ENCODE measurements at places on chromosomes 5 and 9.

DNA sequence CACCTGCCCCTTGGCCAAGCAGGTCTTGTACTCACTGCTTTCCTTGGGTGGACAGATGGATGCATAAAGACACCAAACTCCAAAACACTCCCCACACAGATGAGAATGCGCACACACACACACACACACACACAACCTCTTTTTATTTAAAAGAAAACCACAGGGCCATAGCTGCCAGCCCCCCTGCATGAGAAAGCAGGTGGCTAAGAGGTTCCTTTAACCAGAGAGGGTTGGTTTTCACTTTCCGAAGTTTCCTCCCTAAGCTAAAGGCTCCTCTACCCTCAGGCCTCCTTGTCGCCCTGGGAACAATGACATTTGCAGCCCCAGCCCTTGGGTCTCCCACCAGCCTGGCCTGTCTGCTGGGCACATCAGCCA, 11.1 kb downstream of the NR5A1 start:
- DNase-seq: no peak

DNA sequence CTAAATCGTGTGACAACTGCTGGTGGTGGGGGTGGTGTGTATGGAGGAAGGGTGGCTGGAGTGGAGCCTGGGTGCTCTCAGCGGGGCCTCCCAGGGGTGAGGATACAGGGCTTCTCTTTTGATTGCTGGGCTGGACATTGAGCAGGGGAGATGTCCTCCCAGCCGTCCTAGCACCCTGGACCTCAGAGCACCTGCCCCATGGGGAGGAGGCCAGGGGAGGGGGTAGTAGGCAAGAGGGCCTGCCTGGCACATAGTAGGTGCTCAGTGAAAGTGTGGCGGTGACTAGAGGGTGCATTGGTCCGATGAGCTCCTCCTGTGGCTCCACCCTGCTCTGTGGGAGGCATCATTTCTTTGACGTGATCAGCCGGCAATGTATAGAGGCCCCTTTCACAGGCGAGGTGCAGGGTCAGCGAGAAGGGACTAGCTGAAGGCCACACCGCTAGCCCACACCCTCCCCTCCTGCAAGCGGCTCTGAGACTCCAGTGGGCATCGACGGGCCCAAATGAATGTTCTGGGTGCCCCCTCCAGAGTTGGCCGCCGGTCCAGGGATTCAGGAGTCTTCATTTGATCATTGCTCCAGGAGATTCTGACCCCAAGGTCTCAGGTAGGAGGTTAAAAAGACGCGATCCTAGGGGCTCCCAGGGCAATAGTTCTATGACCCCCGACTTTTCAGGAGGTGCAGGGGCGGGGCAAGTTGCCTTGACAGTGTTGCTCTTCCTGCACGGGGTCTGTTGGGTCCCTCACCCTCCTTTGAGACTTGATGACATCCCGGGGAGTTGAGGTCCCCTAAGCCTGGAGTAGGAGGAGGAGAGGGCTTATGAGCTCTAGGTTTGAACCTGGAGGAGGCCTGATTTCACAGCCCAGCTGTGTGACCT, 255.5 kb downstream of the PBX3 start:
- DNase-seq: no peak

GRCh38 chr5:50709471-50709870, 43.0 kb downstream of the PARP8 start:
- DNase-seq: no peak

GRCh38 chr9:28136113-28136512, 562.8 kb upstream of the C9orf72 start:
- DNase-seq: no peak

- no peak for DNase-seq
These were observed 165.6 kb upstream of the CCDC152 start for GRCh38 chr5:42591015-42591414.

GRCh38 chr9:128927731-128928411, 7.1 kb downstream of the PHYHD1 start:
- DNase-seq: peak; percentile 61

- DNase-seq: no peak
These were observed 572.1 kb downstream of the ACTL7B start for GRCh38 chr9:108283696-108284095.

- no peak for DNase-seq
These were observed 420.4 kb upstream of the WWC1 start for GRCh38 chr5:167871091-167871490.

DNA sequence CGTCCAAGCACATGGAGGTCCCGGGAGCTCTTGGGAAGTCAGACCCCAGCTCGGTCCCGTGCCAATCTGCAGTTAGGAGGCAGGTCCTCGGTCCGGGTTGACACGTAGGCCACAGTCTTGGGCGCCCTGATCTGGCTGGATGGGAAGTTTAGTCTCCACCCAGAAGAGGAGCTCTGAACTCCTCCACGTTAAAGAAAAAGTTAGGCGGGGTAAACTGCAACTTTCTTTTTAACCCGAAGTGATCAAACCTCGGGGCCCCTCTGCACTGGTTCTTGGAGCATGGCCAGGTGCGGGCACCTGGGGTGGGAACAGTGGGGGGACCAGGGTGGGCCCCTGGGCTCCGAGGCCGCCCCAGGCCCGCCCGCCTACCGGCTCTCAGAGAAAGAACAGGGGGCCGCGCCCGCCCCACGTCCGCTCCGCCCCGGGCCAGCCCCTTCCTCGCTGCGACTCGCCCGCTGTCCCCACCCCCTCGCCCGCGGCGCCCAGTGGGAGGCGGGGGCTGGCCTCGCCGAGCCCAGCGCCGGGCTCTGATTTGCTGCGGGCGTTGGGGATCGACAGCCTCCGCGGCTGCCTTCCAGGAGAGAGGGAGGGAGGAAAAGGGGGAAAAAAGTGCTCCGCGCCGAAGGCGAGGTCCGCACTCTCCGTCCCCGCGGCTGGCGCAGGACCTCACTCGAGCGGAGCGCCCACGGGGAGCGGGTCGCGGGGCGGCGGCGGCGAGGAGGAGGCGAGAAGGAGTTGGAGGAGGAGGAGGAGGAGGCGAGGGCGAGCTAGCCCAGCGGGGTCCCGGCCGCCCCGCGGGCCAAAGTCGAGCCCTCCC, at the start of gene COL5A1:
Gene COL5A1, plus strand, starts transcription at position 631 of the 817 bp plus-strand sequence. CDS start 385 bp downstream, outside the sequence.
- DNase-seq: peak; percentile 28

DNA sequence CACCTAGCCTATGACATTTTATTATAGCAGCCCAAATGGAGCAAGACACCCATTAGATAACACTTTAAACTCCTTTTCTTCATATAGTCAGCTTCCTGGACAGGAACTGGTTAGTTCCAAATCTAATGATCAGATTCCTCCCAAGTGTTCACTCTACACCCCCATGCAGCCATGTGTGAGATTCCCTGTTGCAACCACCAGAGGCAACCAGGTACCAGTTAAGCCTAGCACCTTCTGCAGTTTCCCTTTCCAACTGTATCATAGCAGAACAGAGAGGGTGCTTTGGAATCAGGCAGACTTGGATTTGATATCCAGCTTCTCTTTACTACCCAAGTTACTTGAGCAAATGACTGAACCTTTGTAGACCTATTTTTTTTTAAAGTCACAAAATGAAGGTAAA, 296.6 kb upstream of the PCSK5 start:
- no peak for DNase-seq

- DNase-seq: no peak
These were observed 56.1 kb downstream of the MED27 start for GRCh38 chr9:132023419-132024180.

DNA sequence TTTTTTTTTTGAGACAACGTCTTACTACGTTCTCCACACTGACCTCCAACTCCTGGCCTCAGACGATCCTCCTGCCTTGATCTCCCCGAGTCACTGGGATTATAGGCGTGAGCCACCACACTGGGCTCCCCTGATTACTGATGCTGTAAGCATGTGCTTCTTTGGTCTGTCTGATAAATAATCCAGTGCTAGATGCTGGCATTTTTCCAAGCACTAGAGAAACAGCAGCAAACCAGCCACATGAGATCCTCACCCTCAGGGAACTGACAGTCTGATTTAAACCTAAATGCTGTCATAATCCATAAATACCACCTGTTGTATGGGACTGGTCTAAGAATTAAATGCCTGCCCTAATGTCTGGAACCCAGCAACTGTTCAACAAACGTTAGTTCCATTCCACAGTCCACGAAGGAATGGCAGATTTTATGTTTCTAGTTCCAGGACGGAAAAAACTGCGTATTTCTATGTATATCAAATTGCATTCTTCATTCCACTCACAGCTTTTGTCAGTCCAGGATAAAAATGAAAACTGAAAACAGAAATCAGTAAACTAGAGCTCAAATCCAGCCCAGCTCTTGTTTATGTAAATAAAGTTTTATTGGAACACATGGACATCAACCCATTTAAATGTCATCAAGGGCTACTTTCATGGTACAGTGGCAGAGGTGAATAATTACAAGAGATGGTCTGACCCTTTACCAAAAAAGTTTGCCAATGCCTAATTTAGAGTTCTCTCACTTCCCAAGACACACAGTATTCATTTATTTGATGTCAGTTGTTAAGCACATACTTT, 20.1 kb downstream of the SLC35D2 start:
- DNase-seq: no peak

GRCh38 chr5:157519579-157520253, 55.9 kb downstream of the ADAM19 start:
- no peak for DNase-seq

DNA sequence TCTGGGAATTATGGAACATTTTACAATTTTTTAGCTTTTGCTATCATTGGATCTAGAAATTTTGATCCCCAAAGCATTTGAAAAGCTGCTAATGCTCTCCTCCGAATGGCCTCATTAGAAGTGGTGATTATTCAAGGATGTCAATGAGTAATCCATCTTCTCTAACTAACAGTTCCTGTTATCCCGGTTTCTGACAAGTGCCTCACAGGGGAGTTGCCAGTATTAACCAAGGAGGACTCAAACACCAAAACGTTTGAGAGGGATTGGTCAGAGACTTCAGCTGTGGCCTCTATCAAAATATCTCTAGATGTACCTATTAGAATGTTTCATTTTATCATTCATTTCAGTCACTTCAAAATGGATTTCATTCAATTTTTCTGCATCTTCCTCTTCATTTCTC, 208.3 kb upstream of the ITGA1 start:
- no peak for DNase-seq

DNA sequence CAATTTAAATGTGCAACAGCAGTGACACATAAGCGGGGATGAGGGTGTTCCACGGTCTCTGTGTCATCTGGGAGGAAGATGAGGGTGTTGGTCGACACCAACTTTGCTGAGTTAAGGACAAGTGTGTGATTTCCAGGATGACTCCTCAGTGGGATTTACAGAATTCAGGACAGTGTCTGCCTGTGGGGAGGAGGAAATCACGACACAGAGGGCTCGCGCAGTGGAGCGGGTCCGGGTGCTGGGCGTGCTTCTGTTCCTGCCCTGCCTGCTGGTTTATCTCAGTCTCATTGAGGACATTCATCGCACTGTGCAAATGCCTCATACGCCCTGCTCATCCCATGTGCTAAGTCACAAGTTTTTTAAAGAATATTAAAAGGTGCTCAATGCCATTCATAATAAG, 73.7 kb upstream of the ADAMTS2 start:
- DNase-seq: no peak

GRCh38 chr9:73006986-73007385, 54.1 kb upstream of the ALDH1A1 start:
- no peak for DNase-seq

GRCh38 chr9:129487658-129488483, 133.0 kb downstream of the C9orf50 start:
- DNase-seq: peak; percentile 58

DNA sequence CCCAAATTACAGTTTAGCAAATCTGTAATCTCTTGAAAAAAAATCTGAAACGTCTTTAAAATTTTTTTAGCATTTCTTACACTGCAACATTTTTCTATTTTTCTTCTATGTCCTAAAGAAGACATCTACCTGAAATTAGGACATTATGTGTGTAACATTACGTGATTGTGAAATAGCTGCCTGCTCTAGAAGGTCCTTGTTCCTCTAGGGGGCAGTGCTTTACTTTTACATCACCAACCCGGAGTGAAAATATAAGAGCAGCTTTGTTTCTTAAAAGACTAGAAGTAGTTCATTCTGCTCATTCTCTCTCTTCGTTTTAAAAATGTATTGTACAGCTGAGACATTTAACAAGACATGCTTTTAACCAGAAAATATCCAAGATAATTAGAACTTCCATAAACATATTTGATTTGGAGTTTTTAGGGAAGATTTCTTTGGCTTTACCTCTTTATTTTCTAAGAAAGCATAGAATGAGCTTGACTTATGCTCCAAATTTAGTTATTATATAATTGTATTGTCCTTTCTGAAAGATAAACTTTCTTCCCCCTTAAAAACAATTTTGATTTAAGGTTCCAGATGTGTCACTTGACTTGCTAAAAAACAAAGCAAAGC, 48.1 kb upstream of the RIOK2 start:
- peak; percentile 22 for DNase-seq

GRCh38 chr5:169474226-169474625, 109.3 kb upstream of the SPDL1 start:
- DNase-seq: no peak

DNA sequence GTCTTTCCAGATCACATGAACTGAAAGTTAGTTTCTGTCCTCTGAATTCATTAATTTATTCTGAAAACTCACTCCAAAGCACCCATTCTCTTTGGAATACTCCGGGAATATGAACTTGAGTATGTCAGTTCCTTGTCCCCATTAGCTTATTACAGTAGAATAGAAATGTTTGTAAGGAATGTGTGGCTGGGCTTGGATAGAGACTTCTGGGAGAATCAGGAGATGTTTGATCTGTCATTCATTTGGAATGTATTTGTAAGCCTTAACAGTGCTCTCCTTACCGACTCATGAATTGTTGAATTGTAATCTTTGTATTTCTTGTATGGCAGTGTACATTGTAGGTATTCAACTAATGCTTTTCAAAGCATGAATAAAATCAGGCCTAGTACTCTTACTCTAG, 548.4 kb downstream of the LRRC70 start:
- DNase-seq: no peak

- no peak for DNase-seq
These were observed 156.8 kb downstream of the NXNL2 start for GRCh38 chr9:88691811-88692210.

DNA sequence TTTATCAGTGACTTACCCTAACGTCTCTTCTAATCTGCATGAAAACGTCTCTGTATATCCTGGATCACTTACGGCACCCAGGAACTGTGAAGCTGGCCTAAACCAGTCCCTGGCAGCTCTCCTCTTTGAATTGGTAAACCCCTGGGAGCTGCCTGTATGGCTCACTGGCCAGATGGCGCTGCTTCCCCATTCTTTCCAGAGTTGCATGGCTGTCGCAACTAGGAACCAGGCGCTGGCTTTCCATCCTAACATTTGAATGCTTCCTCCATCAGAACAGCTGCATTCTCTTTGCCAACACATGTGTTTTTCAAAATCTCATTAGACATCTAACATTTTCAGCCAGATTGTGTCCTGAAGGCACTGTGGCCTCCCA, 8.0 kb upstream of the PCA3 start:
- no peak for DNase-seq

Data from stimulated activated CD4-positive, alpha-beta T cell treated with anti-CD3 and anti-CD28 coated beads, Interleukin-4, amount 100 ng/mL, for 24 hours (primary cell).